ENCODE measurements at places on chromosomes 4 and X. TPM values are rescaled to one million over a fixed set of nuclear protein-coding genes. Genes with fewer than 3 reads are reported as not detected.

ADAM29 gene
- total RNA-seq, result not detected

FAM114A1 gene
- total RNA-seq, result 37.2 TPM

NKX3-2 gene
- total RNA-seq, result 0.09 TPM

NEIL3 gene
- total RNA-seq, result 9.5 TPM

GLRB gene
- 0.91 TPM for total RNA-seq

All from A549 treated with Mapracorat at 1 μM for 4 hours (cell line).